ENCODE measurements at places on chromosomes 3 and 15.
A peak's percentile ranks its signal among the peaks of the same experiment; 100 is the strongest.

DNA sequence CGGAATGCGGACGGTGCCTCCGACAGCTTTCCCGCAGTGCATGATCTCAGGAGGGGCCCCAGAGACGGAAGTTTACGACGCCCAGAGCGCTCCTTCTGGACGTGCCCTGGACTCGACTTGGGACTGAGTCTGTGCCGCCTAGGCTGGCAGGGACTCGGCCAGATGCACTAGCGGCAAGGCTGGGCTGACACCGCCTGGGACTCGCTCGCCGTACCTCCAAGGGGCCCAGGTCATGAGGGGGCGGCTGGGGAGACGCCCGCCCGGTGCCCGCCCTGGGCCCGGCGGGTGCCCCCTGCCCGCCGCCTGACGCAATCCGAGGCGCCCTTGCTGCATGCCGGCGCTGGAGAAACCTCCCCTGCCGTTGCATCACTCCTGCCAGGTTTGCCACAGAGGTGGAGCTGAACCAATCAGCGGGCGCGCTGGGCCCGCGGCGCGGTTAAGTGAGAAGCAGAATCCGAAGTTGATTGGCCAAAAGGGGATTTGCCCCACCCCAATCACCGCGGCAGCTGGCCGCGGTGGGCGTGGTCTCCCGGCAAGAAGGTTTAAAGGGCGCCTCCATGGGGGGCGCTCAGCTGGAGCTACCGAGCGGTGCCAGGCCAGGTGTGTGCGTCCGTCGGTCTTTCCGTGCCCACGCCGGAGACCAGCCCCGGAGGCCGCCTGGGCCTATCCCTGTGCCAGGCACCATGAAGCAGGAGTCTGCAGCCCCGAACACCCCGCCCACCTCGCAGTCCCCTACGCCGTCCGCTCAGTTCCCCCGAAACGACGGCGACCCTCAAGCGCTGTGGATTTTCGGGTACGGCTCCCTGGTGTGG is at the start of gene CHAC1:
Gene CHAC1 (plus strand): TSS at position 571 of the 812 bp plus-strand sequence. CDS start 113 bp downstream, at position 684.
- H3K36me3 ChIP-seq: no peaks in the 10 kb centered on the region
- peak within 1 kb of the TSS; percentile 74 for H3K27ac ChIP-seq
- no peaks in the 10 kb centered on the region for H3K27me3 ChIP-seq

GRCh38 chr3:184582646-184583577 is 21.3 kb downstream of the EPHB3 start:
- H3K36me3 ChIP-seq: no peaks in the 10 kb centered on the region
- no peak overlapping the region for H3K4me3 ChIP-seq
- DNase-seq: no peak
- no peaks in the 10 kb centered on the region for H3K27me3 ChIP-seq
- H3K27ac ChIP-seq: no peak overlapping the region
- H3K4me1 ChIP-seq: peaks cover 11% of the 10 kb centered on the region

GRCh38 chr15:97729270-97729669 is 231.2 kb upstream of the ARRDC4 start:
- no peaks in the 10 kb centered on the region for H3K36me3 ChIP-seq
- H3K4me1 ChIP-seq: no peaks in the 10 kb centered on the region
- H3K27ac ChIP-seq: no peak overlapping the region
- H3K27me3 ChIP-seq: no peaks in the 10 kb centered on the region

DNA sequence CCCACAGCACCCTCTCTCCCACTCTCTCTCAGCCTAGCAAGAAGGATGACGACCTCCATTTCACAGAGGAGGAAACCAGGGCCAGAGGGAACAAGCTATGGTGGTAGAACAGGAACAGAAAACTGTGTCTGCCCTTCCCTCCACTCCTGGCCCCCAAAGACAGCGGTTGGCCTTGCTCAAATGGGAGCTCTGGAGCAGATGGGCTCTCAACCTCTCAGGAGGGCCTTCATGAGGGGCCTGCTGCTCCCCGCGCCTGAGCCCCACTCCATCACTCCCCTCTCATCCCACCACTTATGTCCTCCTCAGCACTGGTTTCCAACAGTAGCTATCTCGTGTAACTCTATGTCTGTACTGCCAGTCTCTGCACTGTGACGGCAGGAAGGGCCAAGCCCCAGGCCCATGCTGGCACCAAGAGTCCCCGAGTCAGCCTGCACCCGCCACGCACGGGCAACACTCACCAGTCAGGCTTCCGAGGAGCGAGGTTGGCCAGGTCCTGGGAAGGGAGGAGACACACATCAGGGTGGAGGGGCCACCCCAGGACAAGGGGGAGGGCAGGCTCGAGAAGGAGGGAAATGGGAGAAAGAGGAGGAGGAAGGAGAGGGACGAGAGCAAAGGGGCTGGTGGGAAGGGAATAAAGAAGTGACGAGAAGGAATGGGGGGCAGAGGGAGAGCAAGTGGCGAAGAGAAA is 45.5 kb downstream of the PTH1R start:
- DNase-seq: no peak
- H3K27me3 ChIP-seq: no peaks in the 10 kb centered on the region
- no peaks in the 10 kb centered on the region for H3K4me1 ChIP-seq
- peaks cover 32% of the 10 kb centered on the region for H3K36me3 ChIP-seq
- no peak overlapping the region for H3K4me3 ChIP-seq

- no peaks in the 10 kb centered on the region for H3K36me3 ChIP-seq
- no peaks in the 10 kb centered on the region for H3K27me3 ChIP-seq
- H3K27ac ChIP-seq: no peak overlapping the region
- no peak for DNase-seq
Measured at GRCh38 chr15:47890397-47891150, 173.3 kb downstream of the SEMA6D start.

GRCh38 chr15:44186705-44187104 is 8.4 kb downstream of the FRMD5 start:
- peaks cover 6% of the 10 kb centered on the region for H3K4me1 ChIP-seq
- no peak for DNase-seq
- H3K27ac ChIP-seq: no peak overlapping the region
- H3K4me3 ChIP-seq: no peak overlapping the region

Measured in HCT116 (cell line).